ENCODE measurements at places on chromosomes 6 and 20.

- DNase-seq, result no peak
These were observed 6.1 kb downstream of the SOBP start for GRCh38 chr6:107495971-107496370.

GRCh38 chr6:24766680-24767462 lies 7.9 kb upstream of the GMNN start:
- no peak for DNase-seq

GRCh38 chr6:9517806-9518205 lies 897.1 kb downstream of the TFAP2A start:
- no peak for DNase-seq

DNA sequence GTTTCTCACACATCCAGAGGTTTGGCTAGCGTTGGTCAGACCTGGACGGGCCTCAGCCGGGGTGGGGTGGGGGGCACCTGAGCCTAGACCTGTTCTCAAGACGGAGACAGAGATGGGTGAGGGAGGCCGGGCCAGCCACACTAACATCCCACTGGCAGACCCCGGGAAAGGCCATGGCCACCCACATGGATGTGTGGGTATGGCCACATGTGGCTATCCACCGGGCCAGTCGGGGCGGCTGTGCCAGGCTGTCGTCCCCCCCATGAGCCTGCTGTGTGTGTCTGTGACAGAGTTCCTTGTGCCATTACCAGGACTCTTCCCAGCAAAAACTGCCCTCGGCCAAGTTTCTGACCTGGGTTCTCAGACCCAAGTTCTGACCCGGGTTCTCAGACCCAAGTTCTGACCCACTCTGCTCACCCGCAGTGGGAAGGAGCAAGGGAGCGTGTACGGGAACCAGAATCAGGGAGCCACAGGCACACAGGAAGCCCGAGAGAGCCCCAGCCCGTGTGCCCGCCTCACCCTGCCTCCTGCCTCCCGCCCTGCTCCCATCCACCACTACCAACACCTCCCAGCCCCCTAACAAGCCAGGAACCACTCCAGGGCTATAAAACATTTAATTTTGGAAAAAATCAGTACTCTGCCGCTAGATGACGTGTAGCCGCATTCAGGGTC lies 255.5 kb downstream of the TAF4 start:
- no peak for DNase-seq

DNA sequence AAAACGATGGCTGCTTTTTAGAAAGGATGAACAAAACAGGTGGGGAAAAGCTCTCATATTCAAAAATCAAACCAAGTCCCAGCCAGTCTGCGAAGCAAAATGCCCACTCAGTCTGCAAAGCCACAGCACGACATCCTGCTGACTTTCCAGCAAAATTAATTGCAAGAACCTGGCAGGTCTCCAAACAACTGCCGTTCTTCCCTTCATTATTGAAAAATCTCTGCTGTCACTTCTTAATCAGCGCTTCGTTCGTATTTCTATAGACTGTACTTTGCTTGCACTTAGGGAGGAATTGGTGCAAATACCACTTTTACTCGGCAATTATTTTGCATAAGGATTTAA lies 222.4 kb downstream of the CBLN4 start:
- no peak for DNase-seq

- DNase-seq, result peak; percentile 75
These were observed 110.2 kb upstream of the ZNF184 start for GRCh38 chr6:27582928-27583725.

DNA sequence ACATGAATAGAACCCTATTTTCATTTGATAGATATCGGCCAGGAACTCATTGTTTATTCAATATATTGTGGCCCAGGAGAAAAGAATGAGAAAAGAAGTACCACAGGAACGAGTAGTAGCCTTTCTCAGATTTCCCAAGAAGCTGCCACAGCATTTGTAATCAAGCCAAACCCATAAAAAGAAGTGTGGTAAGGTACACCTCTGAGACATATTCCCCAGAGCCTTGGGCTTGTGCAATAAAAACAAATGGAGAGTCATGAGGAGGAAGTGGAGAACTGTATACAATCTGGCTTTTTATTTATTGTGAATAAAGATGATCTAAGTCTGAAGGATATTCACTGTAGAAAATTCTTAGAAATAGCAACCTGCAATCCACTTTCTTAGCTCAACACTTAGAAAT lies 36.7 kb downstream of the KIF6 start:
- DNase-seq, result no peak

DNA sequence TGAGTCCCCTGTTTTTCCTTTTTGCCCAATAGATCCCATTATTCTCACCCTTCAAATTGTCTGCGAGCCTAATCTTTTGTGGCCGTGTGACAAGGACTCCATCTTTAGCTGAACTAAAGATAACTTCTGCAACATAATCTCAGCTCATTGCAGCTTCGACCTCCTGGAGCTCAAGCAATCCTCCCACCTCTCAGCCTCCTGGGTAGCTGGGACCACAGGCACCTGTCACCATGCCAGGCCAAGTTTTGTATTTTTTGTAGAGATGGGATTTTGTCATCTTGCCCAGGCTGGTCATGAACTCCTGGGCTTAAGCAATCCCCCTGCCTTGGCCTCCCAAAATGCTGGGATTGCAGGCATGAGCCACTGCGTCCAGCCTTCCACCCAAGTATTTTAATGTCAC lies 161.0 kb downstream of the GJA1 start:
- DNase-seq, result no peak

- DNase-seq, result no peak
These were observed 161.3 kb upstream of the RREB1 start for GRCh38 chr6:6946206-6947155.

DNA sequence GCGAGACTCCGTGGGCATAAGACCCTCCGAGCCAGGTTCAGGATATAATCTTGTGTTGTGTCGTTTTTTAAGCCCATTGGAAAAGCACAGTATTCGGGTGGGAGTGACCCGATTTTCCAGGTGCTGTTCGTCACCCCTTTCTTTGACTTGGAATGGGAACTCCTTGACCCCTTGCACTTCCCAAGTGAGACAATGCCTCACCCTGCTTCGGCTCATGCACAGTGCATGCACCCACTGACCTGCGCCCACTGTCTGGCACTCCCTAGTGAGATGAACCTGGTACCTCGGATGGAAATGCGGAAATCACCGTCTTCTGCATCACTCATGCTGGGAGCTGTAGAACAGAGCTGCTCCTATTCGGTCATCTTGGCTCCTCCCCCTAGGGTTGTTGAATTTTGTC lies 307.7 kb upstream of the DEFB115 start:
- DNase-seq, result no peak

- no peak for DNase-seq
These were observed 66.2 kb downstream of the SLC22A23 start for GRCh38 chr6:3390698-3391097.

DNA sequence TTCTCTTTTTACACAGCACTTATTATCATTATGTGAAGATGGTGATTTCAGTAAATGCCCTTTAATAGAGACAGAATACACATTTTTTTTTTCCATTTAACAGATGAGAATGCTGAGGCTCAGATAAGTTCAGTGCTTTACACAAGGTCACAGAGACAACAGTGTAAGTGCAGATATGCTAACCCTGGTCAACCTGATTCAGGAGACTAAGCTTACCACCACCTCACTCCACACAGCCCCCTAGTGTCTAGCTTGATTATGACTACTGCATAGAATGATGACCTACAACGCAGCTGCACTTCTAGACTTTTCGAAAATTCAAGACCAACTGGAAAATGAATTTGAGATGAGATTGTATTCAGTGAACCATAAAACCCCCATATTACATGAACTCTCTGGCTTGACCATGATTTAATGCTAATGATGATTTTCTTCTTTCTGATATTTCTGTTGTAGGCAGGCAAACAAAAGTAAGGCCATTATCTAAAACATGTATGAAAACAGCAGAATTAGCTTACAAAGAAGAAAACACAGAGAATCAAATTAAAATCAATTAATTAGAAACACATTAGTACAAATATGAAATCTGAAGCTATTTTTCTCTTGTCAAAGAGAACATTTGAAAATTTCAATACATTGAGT lies 212.1 kb upstream of the PHACTR1 start:
- DNase-seq, result no peak

- peak; percentile 68 for DNase-seq
These were observed 878 bp downstream of the HLA-C start for GRCh38 chr6:31270788-31271640.

GRCh38 chr20:50559149-50559548 lies 49.0 kb downstream of the PTPN1 start:
- DNase-seq, result no peak

DNA sequence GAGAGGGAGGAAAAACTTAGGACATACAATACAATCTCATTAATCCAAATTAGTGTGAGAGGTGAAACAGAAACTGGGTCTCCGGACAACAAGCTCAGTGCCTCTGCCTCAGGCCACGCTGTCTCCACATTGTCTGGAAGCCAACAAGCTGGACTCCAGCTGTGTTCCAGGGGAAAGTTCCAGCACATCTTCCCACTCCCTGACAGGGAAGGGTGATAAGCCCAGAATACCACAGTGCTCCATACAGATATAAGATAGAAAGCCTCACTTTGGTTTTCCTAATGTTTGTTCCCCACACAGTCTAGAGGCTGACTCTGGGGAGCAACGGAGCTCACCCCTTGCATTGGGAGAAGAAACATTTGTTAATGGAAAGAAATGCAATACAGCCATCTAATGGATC lies 117.1 kb upstream of the SPTLC3 start:
- no peak for DNase-seq

GRCh38 chr6:71332012-71332411 lies 43.4 kb downstream of the OGFRL1 start:
- no peak for DNase-seq

DNA sequence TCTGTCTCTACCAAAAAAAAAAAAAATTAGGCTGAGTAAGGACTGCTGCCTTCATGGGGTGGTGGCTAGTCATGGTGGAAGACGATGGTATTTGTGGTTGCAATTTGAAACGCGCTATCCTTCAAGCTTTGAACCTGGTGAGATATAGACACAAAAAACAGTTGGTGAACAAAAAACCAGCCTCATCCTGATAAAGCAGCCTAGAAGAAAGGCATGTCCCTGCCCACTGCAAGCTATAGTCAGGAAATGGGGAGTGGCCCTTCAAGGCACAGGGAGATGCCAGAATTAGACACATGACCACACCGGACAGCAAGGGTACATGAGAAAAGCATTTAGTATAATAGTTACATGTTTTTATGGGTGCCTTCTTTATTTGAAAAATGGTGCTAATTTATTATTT lies 193.6 kb downstream of the NFATC2 start:
- DNase-seq, result no peak

DNA sequence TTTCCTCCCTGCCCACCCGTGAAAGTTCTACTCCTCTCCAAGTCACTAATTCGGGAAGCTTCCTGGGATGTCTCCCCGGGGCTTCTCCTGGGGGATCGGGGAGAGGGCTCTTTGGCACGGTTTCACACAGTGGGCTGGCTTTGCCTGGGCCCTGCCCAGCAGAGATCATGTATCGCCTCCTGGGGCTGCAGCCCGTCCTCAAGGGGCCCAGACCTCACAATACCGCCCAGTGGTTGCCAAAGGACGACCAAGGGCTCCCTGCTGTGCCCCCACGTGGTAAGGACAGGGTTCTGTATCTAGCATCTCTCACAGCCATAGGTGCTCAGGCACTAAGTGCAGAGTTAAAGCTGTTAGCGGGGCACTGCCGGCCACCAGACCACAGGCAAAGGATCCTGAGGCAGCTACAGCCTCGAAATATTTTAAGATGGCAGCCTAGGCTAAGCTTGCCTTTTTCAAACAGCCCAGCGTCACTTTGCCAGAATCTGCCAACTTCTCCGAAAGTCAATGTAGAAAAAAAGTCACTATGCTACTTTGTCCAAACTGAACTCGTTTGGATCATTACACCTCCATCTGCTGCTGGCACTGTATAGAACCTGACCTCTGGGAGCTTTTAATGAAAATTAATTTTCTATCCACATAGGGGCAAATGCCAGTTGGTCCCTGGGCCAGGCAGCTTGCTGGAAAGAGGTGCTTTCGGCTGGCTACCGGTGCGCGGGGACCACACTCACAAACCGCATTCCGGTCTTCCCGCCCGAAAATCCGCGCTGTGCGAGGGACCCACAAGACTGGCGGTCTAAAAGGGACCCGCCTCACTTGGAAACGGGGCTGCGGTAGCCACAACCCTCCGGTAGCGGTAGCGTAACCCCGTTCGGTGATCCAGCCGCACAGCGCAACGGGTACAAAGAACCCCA lies 1.3 kb upstream of the NNAT start:
- peak; percentile 33 for DNase-seq

DNA sequence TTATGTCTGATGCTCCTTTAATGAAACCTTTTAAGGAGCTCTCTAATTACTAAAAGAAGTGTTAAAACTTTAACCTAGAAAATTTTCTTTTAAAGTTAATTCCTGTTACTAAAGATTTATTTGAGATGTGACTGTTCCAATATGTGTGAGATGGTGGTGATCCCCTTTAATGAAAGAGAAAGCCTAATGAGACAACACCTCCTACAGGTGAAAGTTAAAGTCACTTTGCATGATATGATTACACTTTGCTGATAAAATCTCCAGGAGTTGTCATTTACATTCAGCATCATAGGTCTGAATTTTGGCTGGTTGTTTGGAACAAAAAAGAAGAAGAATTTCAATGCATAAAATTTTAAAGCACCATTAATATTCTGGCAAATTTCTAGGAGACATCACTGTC lies 307.4 kb downstream of the TRDN start:
- DNase-seq, result no peak

Measured in nephron progenitor cell (in vitro differentiated cells).